Bronchial epithelial cell (primary cell): ENCODE measurements at places on chromosomes 6 and 20. TPM values are rescaled to one million over a fixed set of nuclear protein-coding genes. Genes with fewer than 3 reads are reported as not detected.

The LPA gene
- total RNA-seq, result 0.26 TPM in 2 replicates

The MYLK2 gene
- not detected in 2 replicates for total RNA-seq

The ANKEF1 gene
- 4.2 and 5.2 TPM in 2 replicates for total RNA-seq

The SAMD5 gene
- total RNA-seq, result 2.6 and 3.1 TPM in 2 replicates

The IRF4 gene
- not detected in 2 replicates for total RNA-seq
